Ureter (tissue), 1 donor: ENCODE measurements at places on chromosomes 4 and X. TPM values are rescaled to one million over a fixed set of nuclear protein-coding genes. Genes with fewer than 3 reads are reported as not detected.

The SMARCA1 gene
- 37.5 TPM for total RNA-seq

The DGKK gene
- total RNA-seq, result not detected

The YY2 gene
- total RNA-seq, result 3.1 TPM

The RAP2C gene
- 18.6 TPM for total RNA-seq

The USP26 gene
- not detected for total RNA-seq

The PDE5A gene
- 74.4 TPM for total RNA-seq

The SERPINA7 gene
- total RNA-seq, result not detected

The NLGN3 gene
- total RNA-seq, result 1.9 TPM

The UGT2B17 gene
- total RNA-seq, result 0.23 TPM

The METAP1 gene
- 96.5 TPM for total RNA-seq

The TCP11X2 gene
- total RNA-seq, result not detected

DNA sequence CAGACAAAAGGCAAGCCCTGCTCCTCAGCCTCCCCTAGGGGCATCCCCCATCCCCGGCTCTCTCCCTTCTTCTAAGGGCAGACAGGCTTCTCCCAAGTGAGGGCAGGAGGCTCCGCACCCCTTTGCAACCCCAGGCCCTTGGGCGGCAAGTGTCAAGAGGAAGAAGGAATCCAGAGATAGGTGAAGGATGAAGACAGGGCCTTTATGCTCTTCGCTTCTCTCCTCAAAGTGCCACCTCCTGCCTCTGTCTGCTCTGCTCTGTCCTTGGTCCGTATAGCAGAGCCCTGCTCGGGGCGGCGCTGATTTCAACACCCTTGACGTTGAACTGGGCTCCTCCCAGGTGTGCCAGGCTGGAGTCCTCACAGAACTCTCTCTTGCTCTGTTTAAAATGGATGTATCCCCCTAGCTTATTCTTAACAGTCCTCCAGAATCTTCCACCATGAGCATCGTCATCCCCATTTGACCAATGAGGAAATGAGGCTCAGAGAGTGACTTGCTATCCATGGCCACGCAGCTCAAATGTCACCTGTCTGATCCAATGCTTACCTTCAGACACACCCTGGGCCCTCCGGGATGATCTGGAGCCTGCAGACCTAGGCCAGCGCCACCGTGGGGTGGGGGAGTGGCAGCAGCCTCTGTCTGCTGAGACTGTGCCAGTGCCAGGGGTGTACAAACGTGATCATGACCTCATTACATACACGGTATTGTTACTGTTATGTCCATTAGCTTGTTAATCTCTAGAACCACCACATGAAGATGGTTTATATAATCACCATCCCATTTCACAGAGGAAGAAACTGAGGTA, 99.8 kb downstream of the PHKA2 start:
- DNase-seq, result no peak

- DNase-seq, result no peak
Observed at GRCh38 chrX:13248867-13249486, 70.9 kb downstream of the ATXN3L start.

- no peak for DNase-seq
Observed at GRCh38 chr4:95250544-95251137, 298.1 kb downstream of the UNC5C start.

- DNase-seq, result no peak
Observed at GRCh38 chrX:83511208-83511607, 3.1 kb downstream of the POU3F4 start.

- peak; percentile 48 for DNase-seq
Observed at GRCh38 chr4:122827879-122828601, 1.4 kb downstream of the FGF2 start.

DNA sequence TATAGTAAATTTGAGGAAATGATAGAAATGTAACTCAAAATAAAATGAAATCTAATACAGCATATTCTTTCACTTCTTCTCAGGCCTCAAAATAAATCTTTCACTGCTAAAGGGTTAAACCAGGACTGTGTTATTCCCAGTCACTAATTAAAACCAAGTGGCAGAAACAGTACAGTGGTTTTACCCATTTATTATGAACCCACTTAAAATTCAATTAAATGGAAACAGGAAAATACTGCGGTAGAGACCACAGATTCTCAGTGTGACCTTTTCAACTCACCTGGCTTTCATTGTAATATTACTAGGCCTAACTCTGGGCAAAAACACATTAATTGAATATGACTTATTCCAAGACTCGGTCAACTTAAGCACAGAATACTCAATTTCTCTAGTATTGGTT, 176.5 kb upstream of the DKK2 start:
- no peak for DNase-seq

- no peak for DNase-seq
Observed at GRCh38 chr4:65538571-65538970, 131.7 kb downstream of the EPHA5 start.

DNA sequence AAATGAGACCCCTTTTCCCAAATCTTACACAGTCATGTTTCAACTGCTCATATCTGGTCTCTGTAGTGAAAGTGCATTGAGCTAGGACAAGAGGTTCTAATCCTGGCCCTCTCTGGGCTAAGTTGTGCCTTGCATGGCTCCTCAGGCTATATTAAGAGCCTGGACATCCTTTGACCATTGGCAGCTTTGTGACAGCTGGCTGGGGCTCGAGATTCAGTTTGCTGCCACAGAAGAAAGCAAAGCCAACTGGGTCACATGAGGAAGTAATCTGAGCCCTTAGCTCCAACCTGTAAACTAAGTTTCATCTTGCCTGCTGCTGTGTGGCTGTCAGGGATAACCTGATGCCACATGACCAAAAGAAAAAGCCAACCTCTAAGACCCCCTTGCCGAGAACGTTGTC, 51.8 kb upstream of the JADE1 start:
- DNase-seq, result peak; percentile 55

GRCh38 chrX:22922961-22923360, 76.8 kb upstream of the DDX53 start:
- DNase-seq, result no peak

DNA sequence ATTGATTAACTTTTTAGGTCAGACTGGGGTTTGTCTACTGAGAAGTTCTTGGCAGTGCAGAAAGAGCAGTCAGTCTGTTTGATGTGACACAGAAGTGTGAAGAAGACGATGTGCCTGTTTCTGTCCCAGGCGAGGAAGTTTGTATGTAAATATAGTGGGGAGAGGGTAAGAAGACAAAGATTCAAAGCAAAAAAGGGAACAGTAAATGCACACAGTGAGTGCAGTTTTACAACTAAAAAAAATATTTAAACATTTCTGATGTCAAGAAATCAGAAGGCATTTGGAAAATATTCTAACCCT, 264.9 kb downstream of the RAPGEF2 start:
- DNase-seq, result no peak

GRCh38 chrX:31337332-31337731, 265.5 kb upstream of the FTHL17 start:
- no peak for DNase-seq

GRCh38 chr4:143296397-143297067, 40.1 kb upstream of the GAB1 start:
- DNase-seq, result no peak

DNA sequence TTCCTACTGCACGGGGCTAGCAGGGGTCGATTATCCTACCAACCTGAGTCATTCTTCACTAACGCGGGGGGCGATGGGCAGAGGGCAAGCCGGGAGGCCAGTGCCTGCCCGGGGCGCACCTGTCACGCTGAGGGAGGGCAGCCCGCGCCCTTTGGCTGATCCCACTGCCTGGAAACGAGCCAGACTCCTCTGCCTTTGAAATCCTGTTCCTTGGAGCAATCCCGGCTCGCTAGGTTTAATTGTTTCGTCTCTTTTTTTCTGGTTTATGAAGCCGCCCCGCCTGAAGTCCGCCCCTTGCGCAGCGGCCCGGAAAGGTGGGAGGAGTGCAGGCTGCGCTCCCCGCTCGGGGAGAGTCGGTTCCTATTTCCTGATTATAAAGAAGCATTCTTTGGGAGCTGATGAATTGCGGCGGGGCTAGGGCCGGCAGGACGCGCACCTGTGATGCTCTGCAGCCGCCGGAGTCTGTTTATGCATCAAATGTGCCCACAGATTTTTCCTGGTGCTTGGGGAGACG, 484.2 kb downstream of the BCOR start:
- no peak for DNase-seq

DNA sequence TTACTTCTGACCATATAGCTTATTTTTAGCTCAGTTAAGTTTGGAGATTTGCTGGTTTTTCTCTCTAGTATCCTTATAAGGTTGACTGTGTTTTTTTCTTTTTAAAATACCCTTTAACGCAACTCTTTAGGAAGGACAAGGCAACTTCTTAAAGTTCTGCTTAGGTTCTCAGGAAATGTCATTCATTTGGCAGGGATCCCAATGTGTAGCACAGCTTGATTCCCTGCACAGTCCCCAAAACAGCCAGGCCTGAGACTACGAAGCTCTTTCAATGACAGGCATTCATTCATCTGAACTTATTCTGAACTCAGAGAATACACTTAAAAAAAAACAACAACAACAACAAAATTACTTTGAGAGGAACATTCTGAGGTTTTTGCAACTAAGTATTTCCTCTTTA, 1765.8 kb downstream of the PCDH7 start:
- no peak for DNase-seq

GRCh38 chrX:50075630-50076339, 125.0 kb downstream of the AKAP4 start:
- DNase-seq, result no peak

GRCh38 chr4:89293299-89293698, 14.3 kb downstream of the GPRIN3 start:
- DNase-seq, result no peak

- DNase-seq, result no peak
Observed at GRCh38 chrX:16312761-16313623, 145.7 kb downstream of the MAGEB17 start.

DNA sequence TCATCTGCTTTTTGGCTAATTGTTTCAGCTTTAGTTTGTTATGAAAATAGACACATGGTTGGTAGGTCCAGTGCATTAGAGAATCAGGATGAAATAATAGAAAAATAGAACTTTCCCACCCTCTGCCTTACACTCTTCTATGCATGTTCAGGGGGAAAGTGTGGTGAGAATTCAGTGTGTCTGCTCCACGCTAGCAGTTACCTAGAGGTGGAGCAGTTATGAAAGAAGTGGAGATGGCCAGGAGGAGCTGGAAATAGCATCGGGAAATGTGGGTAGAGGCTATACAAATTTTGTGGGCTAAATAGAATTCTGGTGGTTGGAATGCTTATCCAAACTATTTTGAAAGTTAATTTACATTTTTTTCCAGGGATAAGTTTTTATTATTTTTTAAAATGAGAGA, 91.4 kb upstream of the MAD2L1 start:
- DNase-seq, result no peak

GRCh38 chrX:13938051-13938828, 91.5 kb downstream of the GEMIN8 start:
- DNase-seq, result no peak

- DNase-seq, result no peak
Observed at GRCh38 chrX:31061091-31061490, 10.8 kb downstream of the FTHL17 start.
